ENCODE measurements at places on chromosomes 3 and 15. TPM values are rescaled to one million over a fixed set of nuclear protein-coding genes. Genes with fewer than 3 reads are reported as not detected.

WDR49 gene
- not detected for total RNA-seq

- DNase-seq = no peak
- H3K4me1 ChIP-seq = no peaks in the 10 kb centered on the region
- no peaks in the 10 kb centered on the region for H3K36me3 ChIP-seq
- H3K4me3 ChIP-seq = no peak overlapping the region
- no peak overlapping the region for H3K27ac ChIP-seq
These were observed 229.3 kb downstream of the RORA start for GRCh38 chr15:60999771-61000170.

NLGN1 gene
- total RNA-seq = not detected

GABRR3 gene
- not detected for total RNA-seq

ALS2CL gene
- total RNA-seq = 0.58 TPM

ZIC1 gene
- not detected for total RNA-seq

CYP1A1 gene
- 2.8 TPM for total RNA-seq

- H3K27me3 ChIP-seq = no peaks in the 10 kb centered on the region
- no peak overlapping the region for H3K4me3 ChIP-seq
- no peak overlapping the region for H3K27ac ChIP-seq
- peaks cover 37% of the 10 kb centered on the region for H3K36me3 ChIP-seq
- DNase-seq = no peak
- H3K4me1 ChIP-seq = no peaks in the 10 kb centered on the region
These were observed 66.8 kb downstream of the FAIM start for GRCh38 chr3:138675393-138675792.

ZIC4 gene
- not detected for total RNA-seq

GRCh38 chr3:9043063-9043462, 79.8 kb upstream of the RAD18 start:
- no peaks in the 10 kb centered on the region for H3K27me3 ChIP-seq
- H3K36me3 ChIP-seq = no peaks in the 10 kb centered on the region
- no peak overlapping the region for H3K4me3 ChIP-seq
- H3K27ac ChIP-seq = no peak overlapping the region
- no peak for DNase-seq
- H3K4me1 ChIP-seq = no peaks in the 10 kb centered on the region

FMN1 gene
- not detected for total RNA-seq

ITIH4 gene
- 18.0 TPM for total RNA-seq
